Skeletal muscle tissue (tissue), 5 donors: ENCODE measurements at places on chromosomes 16 and 17. TPM values are rescaled to one million over a fixed set of nuclear protein-coding genes. Genes with fewer than 3 reads are reported as not detected.

C17orf78 gene
- not detected for total RNA-seq

TEX14 gene
- total RNA-seq: under 0.01 TPM

TMEM220 gene
- 5.2 TPM for total RNA-seq

GIT1 gene
- total RNA-seq: 11.0 TPM

CA5A gene
- total RNA-seq: not detected

ITGB3 gene
- 11.0 TPM for total RNA-seq

KRTAP9-4 gene
- total RNA-seq: not detected

PRSS33 gene
- total RNA-seq: not detected

CSH2 gene
- total RNA-seq: not detected

ELAC2 gene
- total RNA-seq: 37.1 TPM

CMTM1 gene
- not detected for total RNA-seq

TP53I13 gene
- 26.1 TPM for total RNA-seq

HAP1 gene
- total RNA-seq: not detected

ERN2 gene
- not detected for total RNA-seq

MYH8 gene
- total RNA-seq: 3,493 TPM

NACA2 gene
- total RNA-seq: not detected

CACNG5 gene
- total RNA-seq: 0.52 TPM

MRPL28 gene
- 43.3 TPM for total RNA-seq

CSF3 gene
- 0.52 TPM for total RNA-seq

TNRC6A gene
- total RNA-seq: 24.5 TPM

ADAP2 gene
- total RNA-seq: 9.4 TPM

CTRB1 gene
- not detected for total RNA-seq

DHRS7C gene
- total RNA-seq: 163 TPM

IGSF6 gene
- 3.1 TPM for total RNA-seq

CHCT1 gene
- total RNA-seq: 1.6 TPM
